ENCODE measurements at places on chromosomes 16 and 17.

- no peak for DNase-seq
Observed at GRCh38 chr17:80212109-80212508, 8.0 kb downstream of the SGSH start.

- DNase-seq, result no peak
Observed at GRCh38 chr17:3813171-3813570, 12.2 kb upstream of the ITGAE start.

DNA sequence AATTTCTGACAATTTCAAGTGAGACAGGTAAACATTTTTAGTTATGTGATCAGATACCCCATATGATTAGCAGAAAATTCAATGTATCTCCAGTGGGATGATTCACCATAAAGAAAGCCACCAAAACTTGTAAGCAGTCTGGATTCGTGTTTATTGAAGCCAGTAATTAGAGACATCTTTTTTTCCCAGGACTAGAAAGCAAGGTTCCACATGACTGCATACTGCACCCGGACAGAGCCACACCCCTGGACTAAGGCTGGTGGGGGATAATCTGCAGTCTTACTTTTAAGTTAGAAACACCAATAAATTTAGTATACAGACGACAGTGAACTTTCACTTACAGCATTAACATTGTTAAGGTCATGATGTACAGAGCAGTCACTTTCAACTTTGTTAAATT is 24.2 kb upstream of the CMTM4 start:
- no peak for DNase-seq

GRCh38 chr16:6317934-6318333 is 1014.7 kb upstream of the RBFOX1 start:
- DNase-seq, result no peak

GRCh38 chr17:81302324-81302723 is 7.2 kb upstream of the SLC38A10 start:
- DNase-seq, result no peak

GRCh38 chr16:52209227-52209626 is 337.7 kb downstream of the TOX3 start:
- no peak for DNase-seq

- DNase-seq, result no peak
Observed at GRCh38 chr16:7650431-7650830, 317.8 kb downstream of the RBFOX1 start.

- no peak for DNase-seq
Observed at GRCh38 chr16:69438465-69438864, 14.0 kb downstream of the CYB5B start.

- DNase-seq, result no peak
Observed at GRCh38 chr17:30599428-30600059, 122.3 kb downstream of the GOSR1 start.

DNA sequence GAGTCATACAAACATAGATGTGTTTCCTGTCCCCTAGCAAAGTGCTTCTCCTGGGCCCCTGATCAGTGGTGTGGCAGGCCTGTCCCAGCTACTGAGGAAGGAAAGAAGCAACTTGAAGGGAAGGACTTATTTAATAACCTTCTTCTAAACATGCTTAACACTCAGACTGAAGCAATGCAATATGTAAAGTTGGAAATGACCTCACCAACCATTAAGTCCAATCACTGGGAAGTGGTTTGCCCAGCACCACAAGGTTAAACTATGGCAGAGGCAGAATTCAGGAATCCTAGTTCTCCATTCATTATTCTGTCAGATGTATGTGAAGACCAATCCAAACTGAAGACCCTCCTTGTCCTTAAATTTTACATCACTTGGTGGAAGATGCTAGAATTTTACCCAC is 39.1 kb downstream of the CENPV start:
- no peak for DNase-seq

GRCh38 chr17:68391561-68392268 is 65.6 kb downstream of the WIPI1 start:
- DNase-seq, result no peak

DNA sequence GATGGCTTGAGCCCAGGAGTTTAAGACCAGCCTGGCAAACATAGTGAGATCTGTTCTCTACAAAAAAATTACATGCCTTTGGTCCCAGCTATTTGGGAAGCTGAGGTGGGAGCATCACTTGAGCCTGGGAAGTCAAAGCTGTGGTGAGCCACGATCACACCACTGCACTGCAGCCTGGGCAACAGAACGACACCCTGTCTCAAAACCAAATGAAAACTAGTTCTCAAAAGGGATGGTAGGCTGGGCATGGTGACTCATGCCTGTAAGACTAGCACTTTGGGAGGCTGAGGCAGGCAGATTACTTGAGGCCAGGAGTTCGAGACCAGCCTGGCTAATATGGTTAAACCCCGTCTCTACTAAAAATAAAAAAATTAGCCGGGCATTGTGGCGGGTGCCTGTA is 31.1 kb downstream of the PPM1D start:
- no peak for DNase-seq

DNA sequence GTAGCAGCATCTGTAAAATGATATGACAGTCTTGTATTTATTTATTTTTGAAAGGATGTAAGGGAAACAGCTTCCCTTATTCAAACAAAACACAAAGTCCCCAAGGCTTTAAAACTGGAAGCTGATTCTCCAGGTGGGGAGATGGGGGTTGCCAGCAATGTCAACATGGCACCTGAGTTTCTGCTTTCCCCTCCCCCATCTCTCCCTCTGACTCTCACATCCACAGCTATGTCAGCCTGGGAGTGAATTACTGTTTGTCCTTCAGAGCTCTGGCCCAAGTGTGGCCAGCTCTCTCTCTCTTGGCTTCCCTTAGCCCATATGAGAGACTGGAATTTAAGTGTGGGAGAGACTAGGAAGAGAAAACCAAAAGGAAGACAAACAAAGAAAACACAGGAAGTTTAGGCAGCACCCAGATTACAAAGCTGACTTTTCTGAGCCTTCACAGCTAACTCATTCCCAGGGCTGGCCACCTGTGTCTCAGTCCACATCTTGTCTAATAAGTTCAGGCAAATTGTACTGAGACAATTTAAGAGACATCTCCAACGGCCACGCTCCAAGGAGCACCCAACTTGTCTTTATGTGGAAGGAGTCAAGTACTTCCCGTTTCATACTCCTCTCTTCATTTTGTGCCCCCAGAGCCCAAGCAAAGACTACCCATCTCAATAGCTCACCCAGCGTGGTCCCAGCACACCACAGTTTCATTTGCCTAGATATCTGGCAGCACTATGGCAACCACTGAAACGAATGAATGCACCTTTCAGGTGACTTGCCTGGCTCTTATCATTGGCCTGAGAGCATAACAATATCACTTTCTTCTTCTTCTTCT is 69.2 kb downstream of the SOX9 start:
- no peak for DNase-seq

DNA sequence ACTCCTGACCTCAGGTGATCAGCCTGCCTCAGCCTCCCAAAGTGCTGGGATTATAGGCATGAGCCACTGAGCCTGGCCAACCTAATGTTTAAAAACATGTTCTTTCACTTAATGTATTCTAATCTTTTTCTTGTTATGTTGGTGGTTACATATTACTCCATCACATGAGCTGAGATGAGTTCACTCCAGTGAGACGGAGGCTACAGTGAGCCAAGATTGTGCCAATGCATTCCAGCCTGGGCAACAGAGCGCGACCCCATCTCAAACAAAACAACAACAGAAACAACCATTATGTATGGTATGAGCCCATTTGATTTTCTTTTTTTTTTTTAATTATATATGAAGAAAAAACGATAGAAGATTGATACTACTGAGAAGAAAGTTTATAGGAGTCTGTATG is 39.6 kb downstream of the SLC39A11 start:
- no peak for DNase-seq

DNA sequence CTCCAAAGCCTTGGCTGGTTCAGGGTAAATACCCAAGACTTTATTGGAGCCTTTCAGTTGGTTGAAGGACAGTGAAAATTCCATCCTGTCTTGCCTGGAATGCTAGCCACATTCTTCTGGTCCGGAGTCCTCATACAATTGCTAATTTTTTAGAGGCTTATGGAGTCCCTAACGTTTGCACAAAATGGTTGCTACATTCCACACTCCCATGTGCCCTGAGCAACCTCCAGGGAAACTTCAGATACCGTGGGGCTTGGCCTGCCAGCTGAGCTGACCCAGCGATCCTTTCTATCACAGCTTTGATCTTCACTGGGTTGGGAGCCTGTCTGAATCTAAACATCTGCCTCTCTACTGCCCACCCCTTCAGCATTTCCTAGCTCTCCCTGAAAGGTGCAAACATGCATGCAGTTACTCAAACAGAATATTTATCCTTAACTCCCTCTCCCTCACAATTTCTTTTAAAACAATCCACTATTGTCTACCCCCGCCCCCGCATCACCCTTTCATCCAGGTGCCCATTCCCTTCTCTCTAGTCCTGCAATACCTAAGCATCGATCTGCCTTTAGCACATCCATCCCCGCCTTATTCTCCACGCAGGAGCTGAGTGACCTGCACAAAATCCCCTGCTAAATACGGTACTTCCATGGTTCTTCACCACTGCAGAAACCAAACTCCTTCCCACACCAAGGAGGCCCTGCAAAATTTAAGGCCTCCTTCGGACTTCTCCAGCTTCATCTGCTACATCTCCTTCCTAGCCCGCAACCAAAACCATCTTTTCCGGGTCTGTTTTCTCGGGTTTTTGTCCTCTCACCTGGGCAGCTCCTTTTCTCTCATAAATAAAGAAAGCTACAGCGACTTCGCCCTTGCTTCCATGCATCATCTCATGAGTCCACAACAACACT is 810 bp upstream of the GAN start:
- DNase-seq, result no peak

- DNase-seq, result no peak
Observed at GRCh38 chr17:62755141-62755851, 52.8 kb downstream of the MARCHF10 start.

GRCh38 chr16:68331879-68332410 is 21.1 kb downstream of the PRMT7 start:
- no peak for DNase-seq

DNA sequence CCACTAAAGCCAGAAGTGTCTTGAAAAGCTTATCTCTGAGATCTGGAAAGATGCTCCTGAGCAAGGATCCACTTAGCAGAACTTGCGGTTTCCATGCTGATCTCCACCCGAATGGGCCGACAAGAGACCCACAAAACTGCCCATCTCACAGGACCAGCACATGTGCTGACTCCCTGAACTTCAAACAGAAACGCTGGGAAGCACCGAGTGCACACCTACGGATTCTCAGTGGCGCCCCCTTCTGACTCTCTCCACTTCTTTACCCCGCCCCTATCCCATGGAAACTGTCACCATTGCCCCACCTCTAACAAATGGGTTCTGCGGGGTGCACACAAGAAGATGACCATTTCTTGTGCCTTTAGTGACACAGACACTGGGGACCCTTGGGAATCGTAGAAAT is 21.4 kb downstream of the CDRT4 start:
- no peak for DNase-seq

DNA sequence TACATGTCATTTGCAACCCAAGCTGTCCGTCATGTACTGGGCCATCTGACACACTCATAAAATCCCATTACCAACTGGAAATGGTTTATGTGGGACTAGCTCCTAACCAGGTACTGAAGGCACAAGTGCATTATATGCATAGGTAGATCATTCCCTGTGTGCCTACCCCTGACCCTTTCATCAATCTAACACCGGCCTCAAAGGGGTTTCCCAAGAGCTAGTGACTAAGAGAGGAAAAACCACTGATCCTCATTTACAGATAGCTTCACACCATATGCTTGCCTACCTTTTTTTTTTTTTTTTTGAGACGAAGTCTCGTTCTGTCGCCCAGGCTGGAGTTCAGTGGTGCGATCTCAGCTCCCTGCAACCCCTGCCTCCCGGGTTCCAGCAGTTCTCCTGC is 449.8 kb downstream of the SLC39A11 start:
- no peak for DNase-seq

DNA sequence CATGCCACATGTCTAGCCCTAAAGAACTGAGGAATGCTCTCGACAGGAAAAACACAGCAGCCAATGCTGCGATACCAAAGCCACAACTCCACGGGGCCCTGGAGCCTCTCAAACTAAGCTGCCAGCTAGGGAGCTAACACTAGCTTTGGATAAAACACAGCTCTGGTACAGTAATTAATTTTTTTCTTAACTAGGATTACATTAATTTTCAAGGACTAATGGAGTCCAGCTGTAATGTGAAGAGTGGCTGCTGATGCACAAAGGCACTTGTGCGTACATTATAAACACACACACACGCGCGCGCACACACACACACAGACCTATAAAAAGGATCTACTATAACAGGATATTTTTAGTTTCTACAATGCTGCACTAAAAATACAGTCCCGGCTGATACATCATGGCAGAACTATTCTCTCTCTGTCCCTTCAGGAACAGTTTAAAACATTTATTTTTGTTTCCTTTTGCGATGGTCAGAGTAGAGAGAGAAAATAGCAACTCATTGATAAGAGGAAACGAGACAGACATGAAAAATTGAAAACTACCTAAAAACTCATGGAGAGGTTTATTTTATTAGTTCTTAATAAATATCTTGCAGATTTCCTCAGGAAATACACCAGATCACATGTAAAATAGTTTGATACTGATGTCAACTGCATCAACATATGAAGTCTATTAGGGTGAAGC is 88.5 kb downstream of the SMG6 start:
- DNase-seq, result no peak

DNA sequence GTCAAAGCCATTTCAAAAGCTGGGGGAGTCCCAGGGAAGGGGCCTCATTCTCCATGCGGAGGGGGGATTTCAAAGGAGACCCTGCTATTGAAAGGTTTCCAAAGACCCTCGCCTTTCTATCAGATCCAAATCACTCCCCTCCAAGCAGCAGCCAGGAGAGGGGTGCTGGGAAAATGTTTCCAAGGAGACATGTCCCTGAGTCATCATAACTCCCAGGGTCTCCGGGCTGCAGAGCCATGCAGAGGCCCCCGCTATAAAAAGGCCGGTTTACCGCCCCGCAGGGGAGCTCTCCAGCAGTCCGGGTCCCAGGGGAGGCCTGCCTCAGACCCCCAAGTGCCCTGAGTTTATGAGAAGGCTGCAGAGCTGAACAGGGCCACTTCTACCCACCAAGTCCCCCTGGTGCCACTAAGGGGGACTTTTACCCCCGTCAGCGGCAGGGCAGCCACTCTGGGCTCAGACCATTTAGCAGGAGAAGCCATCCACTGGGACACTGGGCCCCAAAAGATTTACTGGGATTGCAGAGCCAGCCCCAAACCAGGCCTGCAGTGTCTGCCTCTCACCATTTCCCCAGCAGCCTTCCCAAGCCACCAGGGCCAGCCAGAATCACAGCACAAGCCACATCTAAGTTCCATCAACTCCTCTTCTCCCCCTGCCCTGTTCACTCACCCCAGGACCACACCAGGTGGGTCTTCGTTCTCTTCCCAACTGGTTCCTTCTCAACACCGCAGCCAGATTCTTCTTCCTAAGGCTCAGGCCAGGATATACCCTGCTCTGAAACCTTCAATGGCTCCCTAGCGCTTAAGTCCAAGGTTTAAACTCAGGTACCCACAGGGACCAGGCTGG is 234.4 kb downstream of the ZNF423 start:
- no peak for DNase-seq

GRCh38 chr17:49932138-49932723 is 36.8 kb upstream of the DLX4 start:
- DNase-seq, result no peak

- no peak for DNase-seq
Observed at GRCh38 chr16:825341-826061, 25.0 kb upstream of the GNG13 start.

Measured in smooth muscle cell of the brain vasculature (primary cell).